ENCODE measurements at places on chromosomes 12 and 14. TPM values are rescaled to one million over a fixed set of nuclear protein-coding genes. Genes with fewer than 3 reads are reported as not detected.

The NRL gene
- 1.6 TPM for polyA plus RNA-seq

The ERP27 gene
- polyA plus RNA-seq: 33.3 TPM

The CCDC184 gene
- polyA plus RNA-seq: 3.3 TPM

The LMNTD1 gene
- 0.22 TPM for polyA plus RNA-seq

The SERPINA1 gene
- polyA plus RNA-seq: 1,712 TPM

The AKAP3 gene
- polyA plus RNA-seq: 2.4 TPM

The BCL2L14 gene
- 40.4 TPM for polyA plus RNA-seq

The PRPH gene
- 115 TPM for polyA plus RNA-seq

The RAB15 gene
- 22.8 TPM for polyA plus RNA-seq
